Stimulated activated CD4-positive, alpha-beta T cell treated with anti-CD3 and anti-CD28 coated beads, Interleukin-15, amount 100 ng/mL, for 1 hour (primary cell): ENCODE measurements at places on chromosomes 1 and 21.
A peak's percentile ranks its signal among the peaks of the same experiment; 100 is the strongest.

GRCh38 chr1:107863342-107863741 lies 101.6 kb downstream of the VAV3 start:
- DNase-seq: no peak

- DNase-seq: no peak
Measured at GRCh38 chr1:227170361-227171166, 147.7 kb downstream of the CDC42BPA start.

DNA sequence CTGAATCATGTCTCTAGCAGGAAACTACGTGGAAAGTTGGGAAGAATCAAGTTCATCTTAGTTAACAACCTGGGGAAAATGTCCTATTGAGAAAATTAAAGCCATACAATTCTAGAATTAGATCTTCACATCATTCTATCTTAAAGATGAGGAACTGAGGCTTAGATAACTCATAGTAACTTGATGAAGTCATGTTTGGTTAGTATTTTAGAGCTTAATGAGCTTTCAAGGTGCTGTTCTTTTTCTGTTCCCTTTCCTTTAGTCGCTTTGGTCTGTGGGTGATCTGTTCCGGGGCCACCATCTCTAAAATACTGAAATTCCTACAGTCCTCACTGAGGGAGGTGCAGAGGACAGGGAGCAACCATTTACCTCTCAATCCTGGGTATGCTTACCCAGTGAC lies 4.3 kb upstream of the GLUL start:
- DNase-seq: no peak

- no peak for DNase-seq
Measured at GRCh38 chr1:7497107-7497637, 273.9 kb upstream of the VAMP3 start.

GRCh38 chr1:51422367-51423072 lies 92.2 kb upstream of the TTC39A start:
- DNase-seq: no peak

DNA sequence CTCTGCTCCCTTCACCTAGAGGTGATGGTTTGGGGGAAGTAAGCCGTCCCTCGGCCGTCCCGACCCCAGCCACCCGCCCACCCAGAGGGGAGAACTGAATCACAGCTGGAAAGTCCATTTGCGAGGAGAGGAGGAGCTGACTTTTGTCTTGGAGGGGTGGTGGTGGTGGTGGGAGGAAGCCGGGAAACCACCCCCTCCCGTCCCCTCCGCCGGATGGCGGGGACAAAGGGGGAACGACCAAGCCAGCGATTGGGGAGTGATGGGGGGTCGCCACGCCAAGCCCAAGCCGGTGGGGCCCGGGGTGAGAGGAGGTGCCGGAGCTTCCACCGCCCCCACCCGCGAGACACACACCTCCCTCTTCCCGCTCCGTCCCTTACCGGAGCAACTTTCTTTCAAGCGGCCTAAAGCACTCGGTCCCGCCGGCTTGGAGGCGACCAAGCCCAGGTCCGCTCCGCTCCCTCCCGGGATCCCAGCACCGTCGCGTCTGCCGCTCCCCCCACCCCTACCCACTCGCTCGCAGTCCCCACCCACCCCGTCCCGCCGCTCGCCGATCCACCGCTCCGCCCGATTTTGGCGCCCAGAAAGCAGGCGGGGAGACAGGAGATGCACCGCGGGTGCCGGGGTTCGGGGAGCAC lies 540 bp downstream of the ARHGEF2 start:
- DNase-seq: peak; percentile 55

DNA sequence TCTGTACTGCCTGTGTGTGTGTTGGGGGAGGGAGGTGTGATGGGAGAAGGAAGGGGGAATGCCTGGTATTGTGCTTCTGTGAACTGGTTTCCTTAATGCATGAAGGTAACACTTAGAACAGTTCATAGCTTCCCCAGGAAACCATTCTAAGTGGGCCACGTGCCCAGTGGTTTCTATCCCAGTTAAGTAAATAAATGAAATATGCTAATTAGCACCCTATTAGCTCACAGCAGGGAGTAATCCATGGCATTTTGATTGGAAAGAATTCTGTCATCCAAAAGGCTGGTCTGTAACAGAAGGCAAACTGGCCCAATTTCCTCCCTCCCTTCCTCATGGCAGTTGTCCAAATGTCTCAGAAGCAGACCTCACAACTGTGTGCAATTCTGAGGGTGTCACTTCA lies 199.3 kb downstream of the TTLL7 start:
- no peak for DNase-seq

- no peak for DNase-seq
Measured at GRCh38 chr1:21681426-21681825, 12.3 kb upstream of the RAP1GAP start.

DNA sequence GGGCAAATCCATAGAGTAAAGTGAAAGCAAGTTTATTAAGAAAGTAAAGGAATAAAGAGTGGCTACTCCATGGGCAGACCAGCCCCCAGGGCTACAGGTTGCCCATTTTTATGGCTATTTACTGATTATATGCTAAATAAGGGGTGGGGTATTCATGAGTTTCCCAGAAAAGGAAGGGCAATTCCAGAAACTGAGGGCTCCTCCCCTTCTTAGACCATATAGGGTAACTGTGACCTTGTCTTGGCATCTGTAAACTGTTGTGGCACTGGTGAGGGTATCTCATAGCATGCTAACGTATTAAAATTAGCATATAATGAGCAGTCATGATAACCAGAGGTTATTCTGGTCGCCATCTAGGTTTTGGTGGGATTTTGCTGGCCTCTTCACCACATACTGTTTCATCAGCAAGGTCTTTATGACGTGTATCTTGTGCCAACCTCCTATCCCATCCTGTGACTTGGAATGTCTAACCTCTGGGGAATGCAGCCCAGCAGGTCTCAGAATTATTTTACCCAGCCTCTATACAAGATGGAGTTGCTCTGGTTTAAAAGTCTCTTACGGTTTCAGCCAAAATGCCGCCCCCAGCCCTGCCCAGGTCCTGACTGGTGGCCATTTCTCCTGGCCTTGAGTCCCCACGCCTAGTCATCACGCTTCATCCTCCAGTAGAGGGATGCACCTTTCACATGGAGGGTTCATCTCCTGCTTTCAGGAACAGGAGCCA lies 982 bp upstream of the TRIM17 start:
- no peak for DNase-seq

- DNase-seq: no peak
Measured at GRCh38 chr21:14271053-14271452, 55.1 kb downstream of the RBM11 start.

DNA sequence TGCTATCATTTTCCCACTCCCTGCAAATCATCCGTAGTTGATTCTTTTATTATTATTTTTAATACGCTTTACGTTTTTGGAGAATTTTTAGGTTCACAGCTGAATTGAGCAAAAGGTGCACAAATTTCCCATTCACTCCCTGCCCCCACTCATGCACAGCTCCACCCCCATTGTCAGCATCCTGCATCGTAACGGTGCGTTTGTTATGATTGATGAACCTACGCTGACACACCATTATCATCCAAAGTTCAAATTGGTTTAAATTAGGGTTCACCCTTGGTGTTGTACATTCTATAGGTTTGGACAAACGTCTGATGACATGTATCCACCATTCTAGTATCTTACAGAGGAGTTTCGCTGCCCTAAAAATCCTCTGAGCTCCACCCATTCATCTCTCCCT lies 44.5 kb downstream of the EDARADD start:
- DNase-seq: no peak

GRCh38 chr1:39094685-39095084 lies 68.5 kb downstream of the NDUFS5 start:
- no peak for DNase-seq

GRCh38 chr1:243244432-243244841 lies 10.6 kb downstream of the CEP170 start:
- DNase-seq: no peak

DNA sequence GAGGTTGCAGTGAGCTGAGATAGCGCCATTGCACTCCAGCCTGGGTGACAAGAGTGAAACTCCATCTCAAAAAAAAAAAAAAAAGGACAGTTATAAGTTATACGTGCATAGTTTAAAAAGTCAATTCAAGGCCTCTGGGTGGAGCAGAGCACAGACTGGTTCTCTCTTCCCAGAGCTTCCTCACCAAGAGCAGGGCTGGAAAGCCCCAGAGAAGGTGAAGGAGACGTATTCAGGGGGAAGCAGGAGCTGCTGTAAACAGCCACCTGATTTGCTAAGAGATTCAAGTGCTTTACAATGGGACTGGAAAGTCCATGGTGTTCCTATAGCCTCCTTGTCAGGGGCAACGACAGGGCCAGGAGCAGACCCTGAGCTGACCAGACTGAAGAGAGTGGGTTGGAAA lies 85.0 kb upstream of the LYST start:
- DNase-seq: no peak

DNA sequence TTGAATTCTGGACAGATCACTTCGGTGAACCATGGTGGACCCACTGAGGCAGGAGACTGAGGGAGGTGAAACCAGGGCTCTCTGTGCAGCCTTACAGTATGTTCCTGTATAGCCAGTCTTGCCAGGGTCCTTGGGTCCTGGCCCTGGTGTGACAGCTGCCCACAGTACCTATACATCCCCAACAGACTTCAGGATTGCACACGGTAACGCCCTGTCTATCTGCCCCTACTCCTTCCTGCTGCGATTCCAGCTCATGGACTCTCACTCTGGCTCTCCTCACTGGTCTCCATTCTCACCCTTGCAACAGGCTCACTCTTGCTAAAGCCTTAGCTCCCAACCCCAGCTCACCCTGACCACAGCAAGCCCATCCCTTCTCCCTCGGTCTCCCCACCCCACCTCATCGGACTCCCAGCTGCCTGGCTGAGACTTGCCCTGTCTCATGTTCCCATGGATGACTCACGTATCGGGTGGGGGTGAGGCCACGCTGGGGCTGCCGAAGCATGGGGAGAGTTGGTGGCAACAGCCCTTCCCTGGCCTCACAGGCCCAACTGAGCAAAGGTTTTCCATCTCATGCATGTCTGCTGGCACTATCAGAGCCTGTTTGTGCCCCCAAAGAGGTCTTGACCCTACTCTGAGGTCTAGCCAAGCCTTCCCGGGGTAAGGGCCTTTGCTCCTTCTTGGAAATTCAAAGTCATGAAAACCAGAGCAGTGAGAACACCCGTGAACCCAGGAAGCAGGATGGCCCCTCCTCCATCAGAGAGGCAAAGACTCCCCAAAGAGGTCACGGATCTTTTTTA lies 7.1 kb downstream of the PHLDA3 start:
- DNase-seq: no peak

DNA sequence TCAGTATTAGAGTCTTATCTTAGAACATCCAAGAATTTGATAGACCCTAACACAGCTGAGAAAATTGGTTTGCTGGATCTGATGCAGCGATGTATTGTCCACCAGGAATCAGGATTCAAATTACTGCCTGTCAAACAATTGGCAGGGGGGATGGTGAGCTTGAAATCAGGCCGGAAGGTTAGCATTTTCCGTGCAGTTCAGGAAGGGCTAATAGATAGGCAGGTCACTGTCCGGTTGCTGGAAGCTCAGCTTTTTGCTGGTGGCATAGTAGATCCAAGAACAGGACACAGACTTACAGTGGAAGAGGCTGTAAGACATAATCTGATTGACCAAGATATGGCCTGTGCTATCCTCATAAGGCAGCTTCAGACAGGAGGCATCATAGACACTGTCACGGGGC lies 127.2 kb downstream of the MACF1 start:
- no peak for DNase-seq

DNA sequence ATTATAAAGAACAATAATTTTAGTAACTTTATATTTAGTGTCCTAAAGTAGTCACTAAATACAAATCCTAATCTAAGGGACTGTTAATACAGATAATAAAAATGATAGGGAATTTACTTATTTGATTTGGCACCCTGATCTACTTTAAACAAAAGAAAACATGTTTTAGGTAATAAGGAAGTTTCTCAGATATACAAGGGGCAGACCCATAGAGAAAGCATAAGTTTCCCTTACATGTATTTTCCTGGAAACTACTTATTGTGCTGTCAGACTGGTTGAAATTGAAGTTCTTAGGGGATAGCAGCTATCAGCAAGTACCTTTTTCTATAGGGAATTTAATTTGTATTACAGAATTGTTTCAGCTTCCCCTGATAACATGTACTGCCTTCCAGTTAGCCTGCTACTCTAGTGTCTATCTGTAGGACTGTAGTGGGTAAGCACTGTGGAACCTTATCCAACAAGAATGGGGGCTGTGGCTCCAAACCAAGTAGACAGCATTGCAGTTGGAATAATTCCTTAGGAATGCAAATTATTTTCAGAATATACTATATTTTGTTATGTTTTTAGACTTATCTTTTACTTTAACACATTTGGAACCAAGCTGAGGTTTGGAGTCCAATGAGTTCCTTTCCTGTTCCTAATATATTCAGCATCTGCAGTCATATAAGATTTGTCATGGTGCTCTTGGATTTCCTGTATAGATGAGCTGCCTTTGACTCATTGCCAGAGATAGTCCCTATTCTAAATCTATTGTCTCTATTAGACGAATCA lies 14.7 kb downstream of the MSH4 start:
- DNase-seq: no peak

- DNase-seq: no peak
Measured at GRCh38 chr1:46490656-46491442, 1.2 kb downstream of the DMBX1 start.

- DNase-seq: no peak
Measured at GRCh38 chr1:159854116-159854692, 8.3 kb downstream of the VSIG8 start.

DNA sequence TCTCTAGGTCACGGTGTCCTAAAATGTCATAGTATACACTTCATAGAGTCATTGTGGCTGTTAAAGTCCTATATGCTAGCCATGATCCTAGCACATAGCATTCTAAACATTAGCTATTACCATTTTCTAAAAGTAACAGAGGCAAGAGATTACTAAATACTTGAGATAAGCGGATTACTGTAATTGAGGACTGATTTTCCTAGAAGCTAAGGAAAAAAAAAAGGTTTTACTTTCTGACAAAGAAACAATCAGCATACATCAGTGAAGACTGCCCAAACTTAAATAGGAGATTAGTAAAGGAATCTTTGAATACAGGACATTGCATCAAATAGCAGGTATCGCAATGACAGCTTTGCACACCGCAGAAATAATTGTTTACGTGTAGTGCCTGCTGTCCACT lies 91.3 kb upstream of the HNRNPU start:
- no peak for DNase-seq

DNA sequence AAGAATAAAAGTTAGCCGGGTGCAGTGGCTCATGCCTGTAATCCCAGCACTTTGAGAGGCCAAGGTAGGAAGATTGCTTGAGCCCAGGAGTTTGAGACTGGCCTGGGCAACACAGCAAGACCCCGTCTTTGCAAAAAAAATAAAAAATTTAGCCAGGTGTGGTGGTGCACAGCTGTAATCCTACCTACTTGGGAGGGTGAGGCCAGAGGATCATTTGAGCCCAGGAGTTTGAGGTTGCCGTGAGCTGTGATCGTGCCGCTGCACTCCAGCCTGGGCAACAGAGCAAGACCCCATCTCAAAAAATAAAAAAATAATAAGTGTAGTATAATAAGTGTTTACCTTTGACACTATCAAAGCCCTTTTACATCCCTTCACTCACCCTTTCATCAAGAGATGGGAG lies 5.0 kb downstream of the ACTN2 start:
- no peak for DNase-seq

- no peak for DNase-seq
Measured at GRCh38 chr1:243416495-243416894, 160.7 kb downstream of the SDCCAG8 start.
